ENCODE measurements at places on chromosomes 5 and 9.

DNA sequence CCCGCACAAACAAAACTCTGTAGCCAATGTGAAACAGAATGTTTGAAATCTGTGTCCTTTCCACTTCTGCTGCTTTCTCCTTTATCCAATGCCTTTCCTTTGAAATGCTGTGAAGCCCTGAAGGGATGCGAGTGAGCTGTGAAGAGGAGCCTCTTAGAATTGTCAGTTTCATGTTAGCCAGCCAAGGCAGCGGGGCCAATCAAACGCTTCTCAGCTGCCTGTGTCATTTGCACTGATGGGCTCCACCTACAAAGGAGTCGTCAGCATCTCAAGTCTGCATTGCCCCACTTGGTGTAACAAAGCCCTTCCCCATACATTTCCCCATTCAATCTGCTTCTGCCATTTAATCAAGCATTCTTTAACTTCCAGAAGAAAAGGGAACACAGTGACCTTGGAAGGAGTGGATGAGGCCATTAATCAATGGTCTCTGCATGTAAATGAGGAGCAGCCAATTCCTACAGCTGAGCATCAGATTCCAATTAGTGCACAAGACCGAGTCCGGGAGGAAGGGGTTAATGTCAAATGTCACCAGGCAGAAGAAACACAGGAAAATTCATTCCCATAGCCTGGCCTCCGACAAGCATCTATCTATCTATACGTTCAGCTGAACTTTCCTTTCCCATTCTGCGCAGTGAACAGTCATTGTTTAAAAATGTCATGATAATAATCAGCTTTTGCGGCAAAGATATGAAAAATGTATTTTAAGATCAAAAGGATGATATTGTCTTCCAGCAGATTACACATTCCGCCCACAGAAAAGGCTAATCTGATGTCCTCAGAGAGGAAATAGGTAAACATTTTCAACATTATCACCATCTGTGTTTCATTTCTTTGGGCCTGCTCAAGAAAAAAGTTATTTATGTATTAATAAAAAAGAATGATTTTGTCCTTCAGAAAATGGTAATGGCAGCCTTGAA is 154.6 kb downstream of the FSTL4 start:
- DNase-seq, result no peak

GRCh38 chr9:99921875-99922710 is 15.6 kb downstream of the STX17 start:
- no peak for DNase-seq

- no peak for DNase-seq
Observed at GRCh38 chr9:80605793-80606192, 1034.0 kb downstream of the TLE4 start.

GRCh38 chr9:114151426-114151956 is 3.8 kb upstream of the COL27A1 start:
- no peak for DNase-seq

DNA sequence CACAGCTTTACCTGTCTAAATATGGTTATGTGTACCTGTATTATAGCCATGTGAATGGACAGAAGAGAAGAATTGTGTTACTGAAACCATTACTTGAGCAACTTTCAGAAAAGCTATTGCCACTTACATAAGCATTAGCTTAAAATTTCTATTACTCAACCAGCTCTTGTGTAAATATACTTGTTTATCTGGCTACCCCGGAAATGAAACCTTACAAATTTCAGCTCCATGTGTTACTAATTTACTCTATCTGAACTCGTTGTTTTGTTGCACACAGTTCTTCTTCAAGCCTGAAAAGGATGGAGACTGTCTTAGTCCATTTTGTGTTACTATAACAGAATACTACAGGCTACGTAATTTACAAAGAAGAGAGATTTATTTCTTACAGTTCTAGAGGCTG is 22.5 kb upstream of the ADAMTSL1 start:
- no peak for DNase-seq

GRCh38 chr9:133960568-133961129 is 31.5 kb downstream of the VAV2 start:
- no peak for DNase-seq

DNA sequence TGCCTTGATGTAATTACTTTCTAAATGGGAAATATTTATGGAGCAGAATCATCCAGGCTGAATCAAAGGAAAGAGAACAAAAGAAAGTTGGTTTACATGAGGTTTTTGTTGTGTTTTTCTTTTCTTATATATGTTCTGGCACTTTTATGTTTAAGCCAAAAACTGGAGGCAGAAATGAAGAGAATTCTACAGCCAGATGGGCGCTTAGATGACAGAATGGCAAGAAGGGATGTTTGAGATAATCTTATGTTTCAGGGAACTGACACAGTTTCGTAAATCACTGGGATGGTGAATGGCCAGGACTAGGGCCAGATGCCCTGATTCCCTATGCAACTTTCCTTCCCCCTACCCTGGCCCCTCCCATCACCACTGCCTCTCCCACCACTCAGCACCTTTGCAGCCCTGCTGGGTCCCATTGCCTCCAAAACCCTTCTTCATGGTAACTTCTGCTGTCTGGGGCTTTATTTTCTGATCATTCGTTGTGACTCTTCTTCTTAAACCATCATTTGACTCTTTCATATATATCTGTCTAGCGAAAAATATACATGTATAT is 111.8 kb downstream of the EFNA5 start:
- DNase-seq, result no peak

DNA sequence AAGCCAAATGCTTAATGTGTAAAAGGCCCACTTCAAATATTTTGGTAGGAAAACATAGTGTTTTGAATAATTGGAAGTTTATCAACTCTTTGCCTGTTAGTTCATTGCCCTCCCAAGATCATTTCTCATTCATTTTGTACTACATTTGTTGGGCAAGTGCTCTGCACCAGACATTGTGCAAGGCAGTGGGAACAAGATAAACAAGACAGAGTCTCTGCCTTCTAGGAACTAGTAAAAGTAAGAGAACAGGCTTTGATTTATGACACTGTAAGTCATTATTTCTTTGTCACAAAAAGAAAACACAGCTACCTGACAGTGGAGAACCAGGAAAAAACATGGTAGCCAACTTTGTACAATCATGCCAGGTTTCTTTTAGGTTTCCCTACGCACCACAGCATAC is 63.7 kb upstream of the PAM start:
- DNase-seq, result no peak

DNA sequence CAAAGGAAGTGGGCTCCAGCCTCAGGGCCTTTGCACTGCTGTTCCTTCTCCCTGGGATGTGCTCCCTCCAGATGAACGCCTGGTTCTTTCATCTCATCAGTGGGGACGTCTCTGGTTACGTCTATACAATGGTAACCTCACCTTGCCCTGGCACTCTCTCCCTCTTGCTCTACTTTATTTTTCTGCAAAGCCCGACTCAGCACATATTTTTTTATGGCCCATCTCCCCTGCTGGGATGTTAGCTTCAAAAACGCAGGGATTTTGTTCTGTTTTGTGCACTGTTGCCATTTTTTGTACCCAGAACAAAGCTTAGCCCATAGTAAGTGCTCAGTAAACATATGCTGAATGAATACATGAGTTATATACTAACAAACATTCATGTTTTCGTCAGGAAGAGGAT is 37.5 kb downstream of the PTPN3 start:
- DNase-seq, result no peak

DNA sequence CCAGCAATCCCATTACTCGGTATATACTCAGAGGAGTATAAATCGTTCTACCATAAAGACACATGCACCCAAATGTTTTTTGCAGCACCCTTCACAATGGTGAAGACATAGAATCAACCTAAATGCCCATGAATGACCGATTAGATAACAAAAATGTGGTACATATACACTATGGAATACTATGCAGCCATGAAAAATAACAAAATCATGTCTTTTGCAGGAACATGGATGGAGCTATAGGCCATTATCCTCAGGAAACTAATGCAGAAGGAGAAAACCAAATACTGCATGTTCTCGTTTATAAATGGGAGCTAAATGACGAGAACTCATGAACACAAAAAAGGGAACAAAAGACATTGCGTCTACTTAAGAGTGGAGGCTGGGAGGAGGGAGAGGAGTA is 114.5 kb downstream of the HTR4 start:
- no peak for DNase-seq

Measured in ACHN (cell line).